NCI-H446 treated with DMSO at 0.1 percent for 48 hours (cell line): ENCODE measurements at places on chromosomes 11 and 22.

DNA sequence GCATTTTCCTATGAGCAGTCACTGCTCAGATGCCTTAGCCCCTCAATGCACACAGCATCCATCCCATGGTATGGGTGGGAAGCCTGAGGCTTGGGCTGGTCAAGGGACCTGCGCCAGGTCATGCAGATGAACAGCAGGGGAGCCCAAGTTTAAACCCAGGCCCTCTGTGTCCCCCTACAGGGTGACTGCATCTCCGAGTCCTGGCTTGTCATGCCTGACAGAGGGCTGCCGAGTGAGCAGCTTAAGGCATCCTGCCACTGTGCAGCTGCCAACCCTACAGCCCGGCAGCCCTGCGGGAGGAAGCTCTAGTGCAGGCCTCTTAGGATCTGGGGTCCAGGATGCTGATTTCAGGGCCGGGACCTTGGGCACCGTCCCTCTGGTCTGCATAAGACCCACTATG is 10.0 kb downstream of the IL2RB start:
- DNase-seq: no peak

DNA sequence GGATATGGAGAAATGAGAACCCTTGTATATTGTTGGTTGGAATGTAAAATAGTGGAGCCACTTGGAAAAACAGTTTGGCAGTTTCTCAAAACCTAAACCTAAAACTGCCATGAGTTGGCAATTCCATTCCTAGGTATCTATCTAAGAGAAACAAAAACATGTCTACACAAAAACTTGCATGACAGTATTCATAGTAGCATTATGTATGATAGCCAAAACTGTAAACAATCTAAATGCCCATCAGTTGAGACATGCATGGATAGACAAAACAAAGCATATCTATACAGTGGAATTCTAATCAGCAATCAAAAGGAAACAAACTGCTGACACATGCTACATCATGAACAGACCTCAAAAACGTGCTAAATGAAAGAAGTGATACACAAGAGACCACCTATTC is 34.9 kb downstream of the TRAF6 start:
- no peak for DNase-seq

DNA sequence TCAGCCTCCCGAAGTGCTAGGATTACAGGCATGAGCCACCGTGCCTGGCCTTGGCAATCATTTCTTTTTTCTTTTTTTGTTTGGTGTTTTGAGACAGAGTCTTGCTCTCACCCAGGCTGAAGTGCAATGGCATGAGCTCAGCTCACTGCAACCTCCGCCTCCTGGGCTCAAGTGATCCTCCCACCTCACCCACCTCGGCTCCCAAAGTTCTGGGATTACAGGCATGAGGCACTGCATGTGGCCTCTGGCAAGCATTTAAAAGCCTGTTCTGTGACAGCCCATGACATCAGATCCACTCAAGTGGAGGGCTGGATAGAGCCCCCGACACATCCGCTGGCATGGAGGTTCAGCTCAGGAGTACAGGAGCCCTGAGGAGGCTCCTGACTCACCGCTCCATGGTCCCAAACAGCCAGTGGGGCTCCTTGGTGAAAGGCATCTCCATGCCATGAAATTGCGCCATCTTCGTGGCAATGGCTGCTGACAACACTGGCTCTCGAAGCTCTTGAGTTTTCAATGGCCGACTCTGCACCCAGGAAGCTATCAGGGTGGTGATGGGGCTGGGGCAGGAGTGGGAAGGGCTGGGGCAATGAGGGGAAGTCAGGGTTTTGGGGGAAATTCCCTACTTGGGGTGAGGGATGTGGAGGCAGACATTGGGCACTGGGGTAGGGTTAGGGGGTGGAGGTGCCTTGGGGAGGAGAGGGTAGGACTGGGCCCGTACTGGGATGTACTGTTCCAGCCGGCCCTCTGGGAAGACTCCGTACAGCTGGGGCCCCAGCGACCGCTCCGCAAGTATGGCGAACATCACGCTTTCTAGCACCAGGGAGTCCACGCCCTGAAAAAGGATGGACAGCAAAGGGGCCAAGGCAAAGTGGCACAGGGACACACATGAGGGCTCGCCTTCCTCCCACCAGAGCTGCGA is 1.4 kb downstream of the CHKB start:
- DNase-seq: no peak

- no peak for DNase-seq
Measured at GRCh38 chr11:109554951-109555350, 133.0 kb downstream of the C11orf87 start.

- no peak for DNase-seq
Measured at GRCh38 chr11:78731027-78731426, 156.4 kb upstream of the NARS2 start.

- peak; percentile 90 for DNase-seq
Measured at GRCh38 chr11:112588252-112588694, 327.6 kb upstream of the PLET1 start.

DNA sequence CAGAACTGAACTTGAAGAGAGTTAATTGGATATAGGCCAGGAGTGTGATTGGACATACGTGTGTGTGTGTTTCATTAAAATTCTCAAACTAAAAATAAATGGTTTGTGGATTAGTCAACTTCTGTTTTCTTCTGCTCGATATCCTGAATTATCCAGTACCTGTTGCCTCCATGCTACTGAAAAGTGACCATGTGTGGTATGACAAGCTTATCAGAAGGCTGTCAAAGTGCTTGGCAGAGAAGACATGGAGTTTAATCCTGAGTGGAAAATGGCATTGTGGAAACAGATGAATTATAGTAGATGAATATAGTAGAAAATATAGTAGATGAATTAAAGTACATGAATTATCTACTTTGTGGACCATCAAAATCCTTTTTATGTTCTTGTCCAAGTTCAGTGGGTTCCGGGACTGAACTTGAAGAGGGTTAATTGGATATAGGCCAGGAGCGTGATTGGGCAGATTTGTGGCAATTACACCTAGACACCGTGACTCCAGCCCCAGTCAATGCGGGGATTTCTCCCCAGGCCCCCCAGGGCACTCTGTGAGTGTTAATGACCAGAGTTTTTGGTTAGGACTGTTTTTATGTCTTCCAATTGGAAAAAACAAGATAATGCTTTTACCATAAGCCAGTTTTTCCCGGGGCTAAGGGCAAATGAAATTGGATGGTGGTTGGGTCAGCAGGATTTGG is 30.1 kb downstream of the GRAMD1B start:
- no peak for DNase-seq

DNA sequence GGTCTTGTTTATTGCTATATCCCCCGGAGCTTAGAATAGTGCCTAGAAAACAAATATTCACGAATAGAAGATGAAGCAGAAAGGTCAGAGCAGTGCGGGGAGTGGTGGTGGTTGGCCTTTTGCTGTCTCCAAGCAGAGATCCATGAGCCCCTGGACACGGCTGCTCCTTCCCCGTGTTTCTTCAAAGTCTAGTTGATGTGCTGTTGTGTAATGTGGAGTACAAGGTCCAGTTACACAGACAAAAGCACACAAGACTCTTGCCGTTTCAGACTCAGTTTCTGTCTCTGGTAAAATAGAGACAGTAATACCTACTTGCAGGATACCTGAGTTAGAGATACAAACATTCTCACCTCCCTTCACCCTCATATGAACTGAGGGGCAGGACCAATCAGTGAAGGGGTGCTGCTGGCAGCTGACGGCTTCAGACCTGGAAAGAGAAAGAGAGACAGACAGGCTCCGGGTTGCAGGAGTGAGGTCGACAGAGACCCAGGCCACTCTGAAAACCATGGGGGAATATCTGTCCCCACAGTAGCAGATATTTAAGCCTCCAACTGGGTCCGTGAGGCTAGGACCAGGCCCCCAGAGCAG is 56.2 kb downstream of the RASSF10 start:
- DNase-seq: no peak

- DNase-seq: no peak
Measured at GRCh38 chr22:44710474-44711240, 8.7 kb downstream of the PRR5 start.

GRCh38 chr22:30861688-30862552 is 106.7 kb downstream of the MORC2 start:
- no peak for DNase-seq

DNA sequence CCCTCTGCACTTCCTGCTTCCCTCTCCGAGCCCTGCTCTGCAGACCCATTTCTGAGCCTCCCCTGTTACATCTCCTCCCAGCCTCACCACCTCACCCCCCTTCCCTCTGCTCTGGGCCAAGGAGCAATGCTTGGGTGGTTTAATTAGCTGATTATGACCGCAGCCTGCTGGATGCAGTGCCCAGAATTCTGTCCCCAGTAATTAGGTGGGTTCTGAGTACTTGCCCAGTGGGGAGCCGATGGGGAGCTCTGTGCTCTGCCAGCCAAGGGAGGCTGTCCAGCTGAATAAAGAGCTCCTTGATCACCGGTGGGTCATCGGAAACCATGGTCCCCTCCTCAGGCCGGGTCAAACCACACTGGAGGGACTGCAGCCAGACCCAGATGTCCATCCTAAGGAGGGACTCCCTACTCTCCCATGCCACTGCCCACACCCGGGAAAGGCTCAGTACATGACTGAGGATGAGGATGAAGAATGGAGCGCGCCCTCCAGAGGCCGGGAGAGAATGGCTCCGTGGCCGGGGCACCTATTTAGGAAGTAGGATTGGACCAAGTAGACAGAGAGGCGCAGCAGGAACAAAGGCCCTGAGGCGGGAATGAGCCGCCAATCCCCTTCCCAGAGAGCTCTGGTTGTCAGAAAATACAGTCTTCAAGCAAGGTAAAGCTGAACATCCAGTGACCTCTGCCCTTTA is 9.1 kb downstream of the ARRB1 start:
- DNase-seq: peak; percentile 59

DNA sequence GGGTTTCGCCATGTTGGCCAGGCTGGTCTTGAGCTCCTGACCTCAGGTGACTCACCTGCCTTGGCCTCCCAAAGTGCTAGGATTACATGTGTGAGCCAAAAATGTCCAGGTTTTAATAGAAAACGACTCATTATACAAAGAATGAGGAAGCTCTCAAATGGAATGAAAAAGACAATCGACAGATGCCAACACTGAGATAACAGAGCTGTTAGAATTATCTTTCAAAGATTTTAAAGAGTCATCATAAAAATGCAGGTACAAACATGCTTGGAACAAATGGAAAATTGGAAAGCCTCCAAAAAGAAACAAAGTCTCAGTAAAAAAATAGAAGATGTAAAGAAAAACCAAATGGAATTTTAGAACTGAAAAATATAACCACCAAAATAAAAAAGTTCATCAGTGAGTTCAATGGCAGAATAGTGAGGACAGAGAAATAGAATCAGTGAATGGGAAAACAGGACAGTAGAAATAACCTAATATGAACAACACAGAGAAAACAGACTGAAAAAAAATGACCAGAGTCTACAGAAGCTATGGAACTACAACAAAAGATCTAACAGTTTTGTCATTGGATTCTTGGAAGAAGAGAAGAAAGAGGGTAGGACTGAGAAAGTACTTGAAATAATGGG is 10.9 kb downstream of the GAB2 start:
- DNase-seq: no peak
